Smooth muscle cell of the pulmonary artery (primary cell): ENCODE measurements at places on chromosomes 3 and 15. TPM values are rescaled to one million over a fixed set of nuclear protein-coding genes. Genes with fewer than 3 reads are reported as not detected.

TICRR gene
- 1.7 and 2.7 TPM in 2 replicates for total RNA-seq

ARHGEF26 gene
- 1.4 and 1.5 TPM in 2 replicates for total RNA-seq

SLC41A3 gene
- total RNA-seq = 61.8 and 93.5 TPM in 2 replicates

UQCRC1 gene
- total RNA-seq = 229 and 273 TPM in 2 replicates
